ENCODE measurements at places on chromosomes 12 and 14.

GRCh38 chr14:78127961-78128360 lies 42.2 kb upstream of the NRXN3 start:
- no peak for DNase-seq

- DNase-seq = no peak
Observed at GRCh38 chr12:32756476-32757066, 874 bp upstream of the YARS2 start.

GRCh38 chr12:10365696-10366405 lies 24.0 kb downstream of the KLRK1 start:
- no peak for DNase-seq

DNA sequence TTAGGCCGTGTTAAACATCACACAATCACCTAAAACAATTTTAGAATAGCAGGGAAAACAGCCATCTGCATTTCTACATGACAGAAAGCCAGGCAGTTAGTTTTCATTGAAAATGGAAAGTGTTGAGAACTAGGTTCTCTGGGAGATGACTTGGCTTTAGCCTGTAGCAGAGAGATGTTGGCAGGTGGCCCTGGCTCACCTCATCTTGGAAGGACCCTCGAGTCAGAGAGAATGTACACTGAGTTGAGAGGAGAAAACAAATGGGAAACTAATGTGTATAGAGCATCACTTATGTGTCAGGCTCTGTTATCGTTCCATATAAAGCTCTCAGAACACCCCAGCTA lies 51.9 kb downstream of the SUSD6 start:
- no peak for DNase-seq

DNA sequence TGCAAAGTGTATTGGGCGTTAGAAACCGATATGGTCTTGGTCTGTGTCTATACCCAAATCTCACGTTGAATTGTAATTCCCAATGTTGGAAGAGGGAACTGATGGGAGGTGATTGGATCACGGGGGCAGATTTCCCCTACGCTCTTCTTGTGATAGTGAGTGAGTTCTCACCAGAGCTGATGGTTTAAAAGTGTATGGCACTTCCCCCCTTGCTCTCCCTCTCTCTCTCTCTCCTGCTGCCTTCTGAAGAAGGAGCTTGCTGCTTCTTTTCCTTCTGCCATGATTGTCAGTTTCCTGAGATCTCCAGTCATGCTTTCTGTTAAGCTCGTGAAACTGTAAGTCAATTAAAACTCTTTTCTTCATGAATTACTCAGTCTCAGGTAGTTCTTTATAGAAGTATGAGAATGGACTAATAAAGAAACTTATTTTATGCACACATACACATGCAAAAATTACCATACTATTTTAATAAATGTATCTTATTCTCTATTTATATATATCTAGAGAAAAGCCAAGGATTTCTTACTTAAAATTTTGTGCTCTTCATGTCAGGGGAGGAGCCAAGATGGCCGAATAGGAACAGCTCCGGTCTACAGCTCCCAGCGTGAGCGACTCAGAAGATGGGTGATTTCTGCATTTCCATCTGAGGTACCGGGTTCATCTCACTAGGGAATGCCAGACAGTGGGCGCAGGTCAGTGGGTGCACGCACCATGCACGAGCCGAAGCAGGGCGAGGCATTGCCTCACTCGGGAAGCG lies 1891.0 kb upstream of the FLRT2 start:
- no peak for DNase-seq

Measured in keratinocyte (primary cell).